ENCODE measurements at places on chromosomes 6 and 20. TPM values are rescaled to one million over a fixed set of nuclear protein-coding genes. Genes with fewer than 3 reads are reported as not detected.

The AIF1 gene
- not detected for total RNA-seq

The PFDN6 gene
- total RNA-seq: 40.8 TPM

The ZBP1 gene
- total RNA-seq: not detected

The GPLD1 gene
- not detected for total RNA-seq

The SLC26A8 gene
- total RNA-seq: not detected

The PGC gene
- total RNA-seq: not detected

The CNR1 gene
- total RNA-seq: not detected

GRCh38 chr6:108737594-108738546 is 110.4 kb upstream of the ARMC2 start:
- peak; percentile 48 for DNase-seq

DNA sequence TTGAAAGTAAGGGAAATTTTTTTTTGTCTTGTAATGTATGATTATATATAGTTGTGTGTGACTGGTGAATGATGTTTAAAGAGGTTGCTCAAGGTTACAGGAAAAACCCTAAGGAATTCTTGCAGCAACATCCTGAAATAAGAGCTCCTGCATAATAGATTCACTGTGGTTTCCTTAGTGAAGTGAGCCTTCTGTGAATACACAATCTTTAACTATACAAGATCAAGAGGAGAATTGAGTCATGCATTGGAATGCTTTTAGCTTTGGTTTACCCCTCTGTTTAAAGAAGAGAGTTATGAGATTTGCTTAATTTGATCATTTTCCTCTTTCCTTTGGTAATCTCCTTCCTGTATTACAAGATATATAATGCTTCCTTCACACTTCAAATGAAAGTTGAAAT is 141.6 kb upstream of the EYA4 start:
- no peak for DNase-seq

- no peak for DNase-seq
Measured at GRCh38 chr20:44651684-44652423, at the start of gene ADA. TSS of gene ADA (minus strand) at chr20:44651699. CDS start at chr20:44651607, 92 bp downstream.

- no peak for DNase-seq
Measured at GRCh38 chr6:149560736-149561135, 5.4 kb upstream of the GINM1 start.

DNA sequence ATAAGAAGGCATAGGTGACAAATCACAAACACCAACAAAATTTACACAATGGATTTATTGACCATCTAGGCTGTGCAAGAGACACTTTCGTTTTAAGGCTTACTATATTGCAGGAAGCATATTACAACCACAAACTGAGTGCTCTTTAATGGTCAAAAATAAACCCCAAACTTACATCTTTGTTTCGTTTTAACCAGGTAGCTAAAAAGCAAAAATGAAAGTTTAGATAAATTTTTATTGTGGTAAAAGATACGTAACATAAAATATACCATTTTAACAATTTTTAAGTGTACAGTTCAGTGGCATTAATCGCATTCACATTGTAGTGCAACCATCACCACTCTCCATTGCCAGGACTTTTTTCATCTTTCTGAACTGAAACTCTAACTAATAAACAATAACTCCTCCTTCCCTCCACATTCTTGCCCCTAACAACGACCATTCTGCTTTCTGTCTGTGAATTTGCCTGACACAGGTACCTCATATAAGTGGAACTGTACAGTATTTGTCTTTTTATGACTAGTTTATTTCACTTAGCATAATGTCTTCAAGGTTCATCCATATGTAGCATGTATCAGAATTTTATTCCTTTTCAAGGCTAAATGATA is 32.3 kb upstream of the DUSP22 start:
- DNase-seq: no peak

DNA sequence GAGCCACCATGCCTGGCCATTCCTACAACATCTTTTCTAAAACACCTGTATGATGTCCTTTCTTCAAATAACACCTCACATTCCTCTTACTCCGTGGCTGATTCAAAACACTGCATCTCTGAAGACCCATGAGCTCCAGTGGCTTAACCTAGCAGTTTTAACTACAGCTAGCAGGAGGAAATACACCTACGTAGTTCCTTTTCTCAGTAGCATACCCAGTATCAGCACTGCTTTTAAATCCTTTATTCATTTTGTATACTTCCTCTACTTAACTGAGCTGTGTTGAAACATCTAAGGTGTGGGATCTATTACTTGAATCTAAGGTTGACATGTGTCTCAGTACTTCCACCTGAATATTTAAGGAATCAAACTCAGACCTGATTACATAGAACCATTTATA is 113.6 kb upstream of the CCDC28A start:
- no peak for DNase-seq

DNA sequence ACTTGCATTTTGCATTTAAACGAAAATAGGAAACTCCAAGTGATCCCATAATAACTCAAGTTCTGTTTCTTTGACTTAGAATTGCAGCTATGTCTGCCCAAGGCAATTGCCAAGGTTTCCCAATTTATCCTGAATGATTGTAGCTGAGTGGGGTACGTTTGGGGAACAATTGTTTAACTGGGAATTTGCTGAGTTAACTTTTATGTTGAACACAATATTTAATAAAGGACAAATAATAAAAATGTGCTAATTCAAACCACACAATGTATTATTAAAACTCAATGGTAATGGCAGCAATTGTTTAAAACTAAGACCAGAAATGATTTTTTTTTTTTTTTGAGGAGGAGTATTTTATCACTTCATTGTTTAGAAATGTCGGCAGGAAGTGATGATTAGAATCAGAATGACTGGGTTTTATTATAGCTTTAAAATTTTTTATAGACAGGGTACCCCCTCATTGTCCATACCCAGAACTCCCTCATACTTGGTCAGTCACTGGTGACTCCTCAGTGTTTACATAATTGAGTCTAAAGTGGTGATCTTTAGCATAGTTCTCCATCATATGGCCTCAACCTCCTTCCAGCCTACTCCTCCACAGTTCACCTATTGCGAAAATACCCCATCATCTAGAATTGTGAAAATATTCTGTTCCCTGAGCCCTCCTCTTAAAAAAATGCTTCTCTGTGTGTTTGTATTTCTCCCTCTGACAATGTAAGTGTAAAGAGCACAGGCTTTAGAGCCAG is 389.2 kb upstream of the CITED2 start:
- no peak for DNase-seq

GRCh38 chr6:10951675-10952282 is 64.9 kb downstream of the SYCP2L start:
- peak; percentile 34 for DNase-seq

DNA sequence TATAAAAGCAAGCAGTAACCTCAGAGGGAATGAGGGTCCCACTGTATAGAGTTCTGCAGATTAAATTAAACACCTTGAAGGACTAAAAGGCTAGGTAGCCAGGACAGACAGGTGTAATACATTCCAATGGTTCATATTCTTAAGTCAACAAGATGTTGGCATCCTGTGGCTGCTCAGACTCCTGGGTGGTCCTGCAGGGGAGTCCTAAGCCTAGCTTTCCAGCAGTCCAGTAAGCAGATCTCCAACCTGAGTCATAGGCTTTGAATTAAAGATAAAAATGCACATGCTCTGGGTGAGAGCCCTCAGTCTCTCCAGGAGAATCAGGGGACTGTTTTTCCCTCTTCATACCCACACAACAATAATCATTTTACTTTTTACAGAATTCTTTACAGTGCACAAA is 307.3 kb upstream of the SUPT3H start:
- no peak for DNase-seq

DNA sequence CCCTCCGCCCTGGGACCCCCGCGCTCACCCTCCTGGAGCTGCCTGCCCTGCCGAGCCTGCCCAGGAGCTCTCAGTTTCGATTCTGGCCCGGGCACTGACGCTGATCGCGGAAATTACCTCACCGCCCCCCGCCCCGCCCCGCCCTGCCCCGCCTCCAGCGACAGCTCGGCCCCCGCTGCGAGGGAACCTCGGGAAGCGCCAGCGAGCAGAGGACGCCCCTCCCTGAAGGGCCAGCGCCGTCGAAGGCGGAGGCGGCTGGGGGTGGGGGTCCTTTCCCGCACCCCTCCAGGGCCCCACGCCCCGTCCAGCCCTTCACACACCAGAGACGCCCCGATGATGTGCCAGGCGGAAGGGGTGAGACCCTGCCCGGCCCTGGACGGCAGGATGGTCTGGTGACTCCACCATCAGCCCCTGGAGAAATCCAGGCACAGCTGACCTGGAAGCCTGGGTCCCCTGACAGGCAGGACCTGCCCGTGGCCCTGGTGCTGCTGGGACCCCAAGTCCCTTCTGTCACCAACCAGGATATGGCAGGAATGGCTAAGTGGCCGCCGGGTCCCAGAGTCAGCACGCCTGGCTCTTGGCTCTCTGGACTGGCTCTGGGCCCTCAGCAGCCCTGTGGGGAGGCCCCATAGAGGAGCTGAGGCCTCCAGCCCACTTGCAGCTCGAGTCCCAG is at the start of gene HELZ2:
Gene HELZ2, minus strand, starts transcription at position 84 of the 673 bp plus-strand sequence. CDS start 1,854 bp downstream, outside the sequence.
- no peak for DNase-seq

DNA sequence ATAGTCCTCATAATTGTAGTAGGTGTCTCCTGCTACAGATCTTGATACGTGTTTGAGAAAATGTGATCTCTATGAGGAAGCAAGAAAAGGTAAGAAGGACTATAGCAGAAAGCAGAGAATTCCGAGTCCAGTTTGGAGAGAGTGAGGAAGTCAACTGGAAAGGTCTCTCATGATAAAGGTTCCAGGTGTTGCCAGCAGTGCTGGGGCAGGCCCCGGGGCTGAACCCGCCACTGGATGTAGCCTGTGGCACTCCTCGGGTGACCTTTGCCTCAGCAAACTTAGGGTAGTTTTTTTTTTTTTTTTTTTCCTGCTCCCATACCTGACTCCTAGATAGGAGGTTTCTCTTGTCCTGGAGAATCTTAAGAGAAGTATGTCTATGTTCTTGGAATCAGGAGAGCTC is 62.8 kb downstream of the FAM120B start:
- DNase-seq: no peak

- no peak for DNase-seq
Measured at GRCh38 chr6:56759521-56759920, 116.8 kb upstream of the DST start.

DNA sequence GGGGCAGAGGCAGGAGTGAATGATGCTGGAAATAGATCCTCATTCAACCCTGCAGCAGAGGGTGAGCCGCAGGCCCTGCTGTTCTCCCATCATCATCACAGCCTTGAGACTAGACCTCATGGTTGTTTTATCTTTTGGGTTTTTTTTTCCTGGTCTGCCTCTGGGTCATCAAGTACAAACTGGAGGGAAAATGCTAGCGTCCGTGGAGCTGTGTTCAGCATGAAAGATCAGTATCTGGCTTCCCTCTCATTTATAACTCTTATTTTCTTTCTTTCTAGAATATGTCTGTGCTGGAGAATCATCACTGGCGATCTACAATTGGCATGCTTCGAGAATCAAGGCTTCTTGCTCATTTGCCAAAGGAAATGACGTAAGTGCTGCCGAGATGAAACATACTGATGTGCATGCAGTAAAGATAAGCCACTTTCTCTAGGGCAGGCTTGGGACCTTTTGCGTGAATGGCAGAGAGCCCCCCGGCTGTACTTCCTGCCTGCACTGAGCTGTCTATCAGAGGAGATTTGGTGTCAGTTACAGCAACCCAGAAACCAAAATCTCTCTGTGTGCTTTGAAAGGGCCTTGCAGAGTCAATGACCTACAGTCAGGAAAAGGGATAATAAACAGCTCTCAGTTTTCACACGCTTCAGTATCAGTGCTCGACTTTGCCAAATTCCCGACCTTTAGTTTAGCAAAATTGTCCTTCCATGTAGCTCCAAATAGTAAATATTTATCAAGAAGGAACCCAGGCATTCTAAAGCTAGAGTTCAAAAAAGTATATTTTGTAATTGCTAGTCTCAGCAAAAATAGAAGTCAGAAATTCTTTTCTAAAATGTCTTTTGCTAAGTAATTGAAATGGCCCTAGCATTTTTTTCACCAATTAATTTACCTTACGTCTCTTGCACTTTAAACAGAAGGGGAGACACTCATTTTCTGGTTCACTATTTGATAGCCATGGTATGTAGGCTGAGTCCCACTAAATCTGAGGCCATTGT is 76.3 kb downstream of the MTFR2 start:
- DNase-seq: no peak

DNA sequence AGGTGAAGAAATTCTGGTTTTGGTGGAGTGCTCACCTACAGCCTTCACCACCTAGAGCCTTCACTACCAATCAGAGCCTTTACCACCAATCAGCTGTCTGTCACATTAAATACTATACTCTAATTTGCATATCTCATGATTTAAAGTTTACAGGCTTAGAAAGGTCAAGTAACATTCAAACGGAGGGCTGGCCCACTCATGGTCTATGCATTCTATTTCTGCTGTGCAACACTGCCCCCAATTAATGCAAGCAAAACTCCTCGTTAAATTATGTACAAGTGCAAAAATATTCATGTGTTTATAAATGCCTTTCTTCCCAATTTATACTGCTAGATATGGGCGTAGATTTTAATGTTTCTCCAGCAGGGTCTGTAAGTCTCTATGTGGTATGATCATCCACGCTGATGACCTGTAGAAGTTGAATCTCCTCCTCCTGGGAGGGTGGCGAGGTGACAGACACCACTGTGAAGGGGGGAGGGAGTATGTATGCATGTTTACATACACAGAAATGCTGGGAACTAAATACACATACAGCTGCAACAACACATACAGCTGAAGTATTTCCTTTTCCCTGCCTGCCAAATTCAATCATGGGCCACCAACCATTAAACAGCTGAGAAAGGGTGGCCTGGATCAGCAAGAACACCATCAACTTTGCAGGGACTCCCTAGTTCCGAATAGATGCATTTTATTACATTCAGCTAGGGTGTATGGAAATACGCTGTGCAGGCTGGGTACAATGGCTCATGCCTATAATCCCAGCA is 13.1 kb downstream of the RRAGD start:
- DNase-seq: no peak

- no peak for DNase-seq
Measured at GRCh38 chr6:124008988-124009765, 205.5 kb downstream of the NKAIN2 start.

GRCh38 chr20:50681359-50682064 is 9.8 kb downstream of the RIPOR3 start:
- no peak for DNase-seq
